ENCODE measurements at places on chromosomes 7 and 10.

DNA sequence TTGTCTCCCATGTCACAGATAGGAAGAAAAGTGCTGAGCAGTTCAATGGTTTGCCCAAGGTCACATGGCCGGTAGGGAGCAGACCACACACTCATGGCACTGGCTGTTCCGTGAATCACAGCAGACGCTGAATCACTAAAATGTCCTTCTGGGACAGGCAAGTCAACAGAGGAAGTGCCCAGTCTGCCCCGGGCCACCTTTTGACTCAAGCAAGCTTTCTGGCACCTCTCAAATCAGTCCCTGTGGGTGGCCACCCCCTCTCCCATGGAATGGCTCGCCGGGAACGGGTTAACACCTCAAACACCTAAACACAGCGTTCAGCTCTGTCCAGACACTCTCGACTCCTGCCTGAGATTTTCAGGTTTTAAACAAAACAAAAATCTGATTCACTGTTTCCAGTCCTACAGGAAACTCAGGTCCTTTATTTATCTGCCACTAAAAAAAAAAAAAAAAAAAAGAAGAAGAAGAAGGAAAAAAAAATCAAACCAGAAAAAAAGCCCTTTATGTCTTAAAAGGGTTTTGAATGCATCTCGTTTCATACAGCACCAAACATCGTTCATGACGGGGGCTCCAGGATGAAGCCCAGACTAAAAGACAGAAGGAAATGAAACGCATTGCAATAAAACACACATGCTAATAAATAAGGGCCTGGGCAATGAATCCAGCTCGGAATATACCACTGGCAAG lies 15.5 kb downstream of the CARD11 start:
- peak; percentile 11 for DNase-seq

DNA sequence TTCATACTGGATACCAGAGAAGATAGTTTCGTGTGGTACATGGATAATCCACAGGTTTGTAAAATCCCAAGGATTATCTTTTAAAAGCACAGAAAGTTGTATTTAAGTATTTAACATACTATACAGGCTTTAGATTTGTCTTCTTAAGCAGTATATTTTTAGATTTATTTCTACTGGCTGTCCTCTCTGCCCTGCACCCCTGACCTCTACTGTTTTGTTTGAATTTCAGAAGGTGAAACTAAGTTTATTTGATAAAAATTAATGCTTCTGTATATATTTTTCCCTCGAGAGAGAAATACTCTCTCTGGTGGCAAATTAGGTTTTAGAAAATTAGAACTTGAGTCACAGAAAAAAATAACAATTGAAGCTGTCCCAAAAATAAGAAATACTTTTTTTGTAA lies 18.8 kb downstream of the PLEKHA1 start:
- no peak for DNase-seq

DNA sequence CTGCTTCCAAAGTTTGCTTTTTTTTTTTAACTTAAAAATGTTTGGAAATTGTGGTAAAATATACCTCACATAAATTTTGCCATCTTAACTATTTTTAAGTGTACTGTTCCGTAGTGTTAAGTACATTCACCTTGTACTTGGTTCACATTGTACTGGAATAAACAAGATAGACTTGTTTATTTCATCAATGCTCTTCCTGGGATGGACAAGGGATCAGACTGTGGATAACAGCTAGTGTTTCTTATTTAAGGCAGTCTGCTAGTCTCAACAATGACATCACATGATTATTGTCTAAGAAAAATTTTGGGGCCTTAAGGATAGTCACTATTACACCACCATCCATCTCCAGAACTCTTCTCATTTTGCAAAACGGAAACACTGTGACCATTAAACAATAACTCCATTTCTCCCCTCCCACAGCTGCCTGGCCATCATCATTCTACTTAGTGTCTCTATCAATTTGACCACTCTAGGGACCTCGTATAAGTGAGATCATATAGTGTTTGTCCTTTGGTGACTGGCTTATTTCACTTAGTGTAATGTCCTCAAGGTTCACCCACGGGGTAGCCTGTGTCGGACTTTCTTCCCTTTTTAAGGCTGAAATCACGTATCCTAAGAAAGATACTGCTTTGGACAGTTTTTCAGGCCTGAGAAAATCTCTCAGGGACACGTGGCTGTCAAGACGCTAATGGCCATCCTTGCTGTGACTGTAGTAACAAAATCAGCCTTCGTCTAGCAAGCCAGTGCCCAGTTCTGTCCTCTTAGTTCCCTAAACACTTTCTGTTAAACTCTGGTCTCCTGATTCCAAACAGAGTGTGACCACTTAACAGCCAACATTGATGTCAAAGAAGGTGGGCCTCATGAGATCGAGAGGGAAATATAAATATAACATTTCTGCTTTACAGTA lies 305.2 kb downstream of the FRMD4A start:
- DNase-seq: no peak

DNA sequence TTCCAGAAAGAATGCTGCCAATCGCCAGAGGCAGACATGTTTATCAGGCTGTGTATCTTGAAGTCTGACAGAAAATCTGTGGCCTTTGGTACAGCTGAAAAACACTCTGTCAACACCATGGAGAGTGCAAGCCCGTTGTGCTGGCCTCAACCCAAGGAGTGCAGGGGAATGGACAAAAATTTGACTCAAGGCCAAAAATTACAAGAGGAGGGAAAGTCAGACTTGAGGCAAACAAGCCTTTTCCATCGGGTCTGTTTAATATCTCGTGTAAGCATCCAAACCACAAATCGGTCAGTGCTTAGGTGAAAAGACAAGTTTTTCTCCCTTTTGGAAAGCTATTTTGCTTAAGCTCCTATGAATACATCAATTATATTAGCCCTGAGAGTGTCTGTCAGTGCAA lies 305.3 kb upstream of the NFE2L3 start:
- DNase-seq: peak; percentile 61

- no peak for DNase-seq
Measured at GRCh38 chr7:41188163-41189130, 514.4 kb downstream of the INHBA start.

DNA sequence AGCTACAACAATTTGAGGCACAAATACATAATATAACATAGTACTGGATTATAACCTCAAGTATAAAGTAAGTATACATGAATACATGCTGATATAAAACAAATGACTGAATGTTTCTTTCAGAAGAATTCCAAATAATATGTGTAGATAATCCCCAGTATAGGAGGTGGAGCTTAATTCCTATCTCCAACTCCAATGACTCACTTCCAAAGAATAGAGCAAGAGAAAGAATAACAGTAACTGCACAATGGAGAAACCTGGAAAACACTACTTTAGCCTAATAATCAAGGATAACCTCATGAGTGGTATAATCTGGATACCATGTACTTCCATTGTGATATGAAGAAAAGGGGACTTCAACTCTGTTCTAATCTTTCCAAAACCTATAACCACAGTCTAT lies 13.7 kb upstream of the SEMA3C start:
- DNase-seq: no peak

DNA sequence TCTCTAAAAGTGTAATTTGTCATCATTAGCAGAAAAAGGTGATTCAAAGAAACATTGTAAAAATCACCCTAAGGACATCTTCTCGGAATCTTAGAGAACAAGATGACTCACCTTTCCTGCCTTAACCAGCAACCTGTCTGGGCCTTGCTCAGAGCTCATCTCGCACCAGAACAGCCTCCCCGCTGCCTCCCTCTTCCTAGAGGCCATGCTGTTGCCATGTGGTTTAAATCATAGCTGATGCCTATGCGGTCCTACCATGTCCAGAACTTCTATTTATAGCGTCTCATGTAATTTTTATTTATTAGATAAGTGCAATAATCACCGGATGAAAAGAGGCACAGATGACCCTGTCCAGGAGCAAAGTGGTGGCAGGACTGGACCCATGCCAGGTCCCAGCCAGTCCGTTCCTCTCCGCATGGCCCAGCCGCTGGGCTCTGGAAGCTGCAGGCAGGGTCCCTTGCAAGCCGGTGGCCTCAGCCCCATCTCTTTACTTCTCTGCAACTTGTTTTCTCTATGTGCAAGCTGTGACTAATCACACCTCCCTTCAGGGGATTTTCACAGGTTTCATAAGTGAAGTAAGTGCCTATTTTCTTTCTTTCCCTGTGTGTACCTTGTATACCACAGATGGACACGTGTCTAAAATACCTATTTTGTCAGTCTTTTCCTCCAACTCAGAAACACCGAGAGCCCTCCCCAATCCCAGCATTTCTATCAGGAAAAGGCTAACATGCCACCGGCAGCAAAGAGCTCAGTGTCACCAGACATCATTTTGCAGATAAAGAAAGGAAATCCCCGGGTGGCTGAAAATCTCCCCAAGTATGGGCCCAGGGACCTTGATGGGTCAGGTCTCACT lies 27.1 kb downstream of the KLF6 start:
- no peak for DNase-seq

GRCh38 chr10:47331491-47331890 lies 9.2 kb downstream of the GDF2 start:
- no peak for DNase-seq

DNA sequence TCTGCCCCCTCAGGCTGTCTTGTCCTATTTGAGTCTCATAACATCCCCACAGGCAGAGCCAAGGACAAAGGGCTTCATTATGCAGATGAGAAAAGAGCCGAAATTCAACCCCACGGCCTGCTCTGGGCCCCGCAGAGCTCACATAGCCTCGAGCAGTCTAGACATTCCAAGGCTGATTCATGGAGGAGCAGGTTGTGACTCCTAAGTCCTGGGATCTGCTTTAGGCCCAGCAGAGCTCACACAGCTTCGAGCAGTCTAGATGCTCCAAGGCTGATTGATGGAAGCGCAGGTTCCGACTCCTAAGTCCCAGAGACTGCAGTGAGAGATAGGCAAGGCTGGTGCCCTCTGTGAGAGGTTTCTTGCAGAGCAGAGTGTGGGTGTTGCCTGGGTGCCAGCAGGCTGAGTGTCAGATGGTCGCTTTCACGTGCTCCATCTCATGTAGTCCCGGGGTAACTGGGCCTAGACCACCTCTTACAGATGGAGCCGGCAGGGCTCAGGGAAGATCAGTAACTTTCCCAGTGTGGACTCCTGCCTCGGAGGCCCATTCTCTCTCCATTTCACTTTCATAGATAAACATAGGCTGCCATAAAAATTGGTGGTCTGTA lies 436.1 kb upstream of the FOXK1 start:
- DNase-seq: peak; percentile 11

- no peak for DNase-seq
Measured at GRCh38 chr7:22208799-22209198, 148.2 kb downstream of the RAPGEF5 start.

DNA sequence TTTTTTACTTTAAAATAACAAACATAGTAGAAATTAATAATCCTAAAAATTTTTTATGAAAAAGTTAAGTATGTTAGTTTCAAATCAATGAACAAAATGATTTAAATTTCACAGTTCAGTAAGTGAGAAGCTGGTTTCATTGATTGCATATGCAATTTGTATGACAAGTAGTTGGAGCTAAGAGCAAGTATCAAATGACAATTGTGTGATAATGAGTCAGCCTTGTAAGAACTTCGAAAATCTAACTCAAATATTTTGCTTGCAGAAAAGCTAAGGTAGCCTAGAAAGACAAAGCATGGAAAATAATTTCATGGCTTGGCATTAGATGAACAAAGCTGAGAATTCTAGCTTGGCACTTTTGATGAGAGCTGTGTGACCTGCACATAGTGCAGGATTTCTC lies 111.5 kb downstream of the HDAC9 start:
- no peak for DNase-seq

DNA sequence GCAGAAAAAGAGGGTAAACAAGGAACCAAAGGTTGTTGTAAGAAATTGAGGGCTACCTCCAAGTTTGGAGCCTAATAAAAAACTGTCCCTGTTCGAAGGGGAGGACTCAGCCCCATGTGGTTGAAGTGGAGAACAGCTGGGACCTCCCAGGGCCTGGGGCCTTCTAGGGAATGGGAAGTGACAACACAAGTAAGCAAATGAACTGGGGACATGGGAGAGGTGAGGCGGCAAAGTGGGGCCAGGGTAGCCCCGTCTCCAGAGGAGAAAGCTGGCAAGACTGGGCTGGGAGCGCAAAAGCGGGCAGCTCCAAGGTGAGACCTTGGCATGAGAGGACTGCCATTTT lies 198.1 kb downstream of the ZNF438 start:
- DNase-seq: no peak

DNA sequence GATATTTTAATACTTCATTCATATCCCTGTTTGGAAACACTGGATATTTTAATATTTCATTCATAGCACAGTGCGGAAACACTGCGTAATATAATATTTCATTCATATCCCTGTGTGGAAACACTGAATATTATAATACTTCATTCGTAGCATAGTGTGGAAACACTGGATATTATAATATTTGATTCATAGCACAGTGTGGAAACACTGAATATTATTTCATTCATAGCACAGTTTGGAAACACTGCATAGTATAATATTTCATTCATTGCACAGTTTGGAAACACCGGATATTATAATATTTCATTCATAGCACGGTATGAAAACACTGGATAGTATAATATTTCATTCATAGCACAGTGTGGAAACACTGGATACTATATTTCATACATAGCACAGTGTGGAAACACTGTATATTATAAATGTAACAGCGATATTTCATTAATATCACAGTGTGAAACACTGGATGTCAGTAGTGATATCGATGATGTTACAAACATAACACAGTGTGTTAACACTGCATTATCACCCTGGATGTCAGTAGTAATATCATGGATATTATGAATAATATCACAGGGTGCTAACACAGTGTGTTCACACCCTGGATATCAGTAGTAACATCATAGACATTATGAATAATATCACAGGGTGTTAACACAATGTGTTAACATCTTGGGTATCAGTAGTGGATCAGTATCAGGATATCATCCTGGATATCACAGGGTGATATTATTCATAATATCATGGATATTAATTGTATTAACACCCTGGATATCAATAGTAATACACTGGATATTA lies 2.9 kb upstream of the TMEM225B start:
- DNase-seq: no peak

GRCh38 chr7:25876092-25876491 lies 275.9 kb upstream of the NFE2L3 start:
- no peak for DNase-seq

DNA sequence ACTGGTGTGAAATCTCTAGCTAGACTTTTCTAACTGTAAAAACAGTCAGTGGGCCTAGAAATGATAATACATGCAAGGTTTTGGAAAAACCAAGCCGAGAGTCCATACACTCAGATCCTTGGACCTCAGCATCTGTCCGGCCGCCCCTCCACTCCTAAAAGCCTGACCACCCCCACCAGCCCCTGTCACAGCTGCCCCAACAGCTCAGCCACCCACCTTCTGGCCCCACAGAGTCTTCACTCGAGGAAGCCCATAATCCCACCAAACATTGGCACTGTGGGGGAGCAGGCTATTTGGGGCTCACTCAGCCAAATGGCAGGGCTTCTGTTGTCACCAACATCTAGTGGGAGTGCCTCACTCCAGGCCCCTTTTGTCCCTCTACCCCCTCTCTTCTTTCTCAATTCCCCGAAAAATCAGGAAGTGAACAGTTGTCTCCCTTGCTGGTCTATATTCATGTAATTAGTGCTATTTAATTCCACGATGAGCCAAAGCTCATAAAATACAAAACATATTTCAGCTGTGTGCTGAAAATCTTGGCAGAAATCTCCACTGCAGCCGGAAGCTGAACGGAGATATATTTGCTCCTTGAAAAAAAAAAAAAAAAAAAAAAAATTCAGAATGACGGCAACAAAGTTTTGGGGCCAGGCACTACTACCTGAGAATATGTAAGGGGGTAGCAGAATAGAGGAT lies 55.5 kb downstream of the PLXNA4 start:
- no peak for DNase-seq

GRCh38 chr10:96288151-96288621 lies 16.0 kb upstream of the DNTT start:
- no peak for DNase-seq
